AML-193 (cell line): ENCODE measurements at places on chromosomes 6 and 20.

- DNase-seq = no peak
Observed at GRCh38 chr20:35587436-35587835, 28.2 kb upstream of the SPAG4 start.

DNA sequence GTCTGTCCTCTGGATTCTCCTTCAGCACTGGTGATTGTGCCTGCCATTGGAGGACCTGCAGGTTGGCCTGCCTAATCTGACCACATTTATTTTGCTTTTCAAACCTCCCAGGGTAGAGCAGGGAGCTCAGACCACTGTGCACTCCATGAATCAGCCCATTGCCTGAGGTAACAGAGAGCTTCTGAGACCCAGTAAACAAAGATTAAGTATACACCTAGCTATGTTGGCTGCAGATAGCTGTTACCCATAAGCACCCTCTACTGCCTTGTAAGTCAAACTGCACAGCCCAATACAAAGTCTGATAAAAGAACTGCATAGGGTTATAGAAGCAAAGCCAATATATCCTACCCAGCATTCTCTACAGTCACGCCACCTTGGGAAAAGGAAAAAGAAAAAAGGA, 338.7 kb downstream of the HTR1B start:
- no peak for DNase-seq

- DNase-seq = no peak
Observed at GRCh38 chr20:40959325-40960092, 69.1 kb upstream of the TOP1 start.

DNA sequence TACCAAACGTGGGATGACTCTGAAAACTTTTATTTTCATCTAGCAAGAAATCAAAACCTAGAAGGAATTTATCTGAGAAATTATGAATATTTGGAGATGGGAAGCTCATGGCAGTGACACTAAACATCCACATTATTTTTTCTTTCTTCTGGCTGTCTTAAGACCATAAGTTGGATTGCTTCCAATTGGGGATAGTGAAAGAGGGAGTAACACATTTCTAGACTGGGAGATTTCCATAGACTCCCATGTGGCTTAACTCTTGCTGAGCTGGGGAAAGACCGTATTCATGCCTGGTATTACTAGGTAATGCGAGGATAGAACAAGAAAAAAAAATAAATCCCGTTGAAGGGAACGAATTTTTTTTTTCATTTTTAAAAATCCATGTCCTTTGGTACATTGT, 120.0 kb downstream of the UTRN start:
- DNase-seq = no peak

DNA sequence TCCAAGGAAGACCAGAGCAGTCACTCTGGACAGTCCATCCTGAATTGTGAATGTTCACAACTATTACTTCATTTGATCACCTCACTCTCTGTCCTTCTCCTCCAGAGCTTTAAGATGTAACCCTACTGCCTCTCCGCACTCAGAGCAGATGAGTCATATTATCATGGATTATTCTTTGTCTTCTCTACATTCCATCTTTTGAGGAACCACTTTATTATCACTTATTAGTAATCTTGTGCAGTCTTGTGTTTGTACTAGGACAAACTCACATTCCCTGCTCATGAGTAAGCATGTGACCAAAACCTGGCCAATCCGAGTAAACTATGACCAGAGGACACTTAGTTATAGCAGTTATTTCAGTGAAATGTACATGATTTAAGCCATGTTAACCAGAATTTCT, 401.5 kb upstream of the ADGRB3 start:
- no peak for DNase-seq
